Tongue (tissue), 3 donors: ENCODE measurements at places on chromosomes 5 and 9.

GRCh38 chr5:152688561-152689249 is 283.6 kb upstream of the NMUR2 start:
- peak; percentile 8 for DNase-seq

GRCh38 chr9:23254404-23255184 is 571.4 kb downstream of the ELAVL2 start:
- no peak for DNase-seq

DNA sequence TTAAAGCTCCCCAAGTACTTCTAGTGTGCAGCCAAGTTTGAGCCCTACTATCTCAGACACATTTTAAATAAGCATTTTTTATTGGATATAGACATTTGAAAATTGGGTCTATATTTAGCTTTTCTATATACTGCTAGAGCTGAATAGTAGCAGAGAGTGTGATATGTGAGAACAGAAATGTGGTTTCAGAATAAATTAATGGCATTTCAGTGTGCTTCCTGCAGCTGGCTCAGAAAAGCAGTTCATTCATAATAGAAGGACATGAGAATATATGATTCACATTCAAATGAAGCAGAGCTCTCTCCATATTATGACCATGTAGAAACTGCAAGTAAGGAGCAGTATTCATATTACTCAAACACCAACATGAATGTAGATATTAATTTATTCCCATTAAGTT is 464.0 kb downstream of the PTPRD start:
- DNase-seq: no peak

DNA sequence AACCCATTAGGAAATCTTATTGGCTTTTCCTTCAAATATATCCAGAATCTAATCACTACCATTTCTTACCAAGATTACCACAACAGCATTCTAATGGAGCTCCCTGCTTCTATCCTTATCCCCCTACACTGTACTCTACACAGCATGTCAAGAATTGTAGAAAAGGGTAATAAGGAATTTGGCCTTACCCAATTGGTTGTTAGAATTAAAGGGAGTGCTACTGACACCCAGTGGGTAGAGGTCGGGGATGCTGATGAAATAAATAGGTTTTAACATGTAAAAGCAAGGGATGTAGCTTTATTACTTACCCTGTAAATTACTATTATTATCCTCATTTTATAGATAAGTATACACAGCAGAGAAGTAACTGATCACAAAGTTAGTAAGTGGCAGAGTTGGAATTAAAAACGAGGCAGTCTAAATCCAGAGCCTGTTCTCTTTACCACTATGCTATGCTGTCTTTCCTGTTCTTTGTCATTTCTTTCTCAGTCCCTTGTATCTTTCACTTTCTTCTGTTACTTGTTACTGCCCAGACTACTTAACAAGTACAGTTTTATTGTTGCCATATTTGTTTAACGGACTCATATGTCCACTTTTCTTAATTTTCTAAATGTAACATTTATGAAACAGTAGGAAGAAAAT is 10.5 kb downstream of the SLC38A9 start:
- DNase-seq: no peak

GRCh38 chr5:124057724-124058231 is 545.8 kb downstream of the CSNK1G3 start:
- peak; percentile 46 for DNase-seq
